ENCODE measurements at places on chromosomes 2 and 18.
A peak's percentile ranks its signal among the peaks of the same experiment; 100 is the strongest.

DNA sequence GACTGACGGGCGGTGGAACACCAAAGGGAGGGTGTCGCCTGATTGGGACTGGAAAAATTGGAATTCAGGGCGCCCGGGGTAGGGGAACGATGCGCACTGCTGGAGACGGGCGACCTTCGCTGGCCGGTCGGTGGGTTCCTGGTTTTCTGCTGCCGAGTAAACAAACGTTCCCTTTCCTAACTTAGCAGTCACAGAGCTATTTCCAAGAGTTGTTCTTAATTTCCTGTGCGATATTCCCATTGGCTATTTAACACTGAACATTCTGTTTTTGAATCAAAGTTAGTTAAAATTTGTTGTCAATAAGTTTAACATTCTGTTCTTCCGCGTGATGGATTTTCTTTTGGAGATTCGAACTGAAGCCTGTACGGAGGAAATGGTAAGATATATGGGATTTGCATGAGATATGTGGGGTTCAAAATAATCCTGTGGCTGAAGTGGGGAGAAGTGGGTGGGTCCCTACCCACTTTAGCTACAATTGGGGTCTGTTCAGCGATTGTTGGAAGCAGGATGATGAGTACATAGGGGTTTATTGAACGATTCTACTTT lies 862 bp downstream of the C18orf54 start:
- no peak for DNase-seq

- no peak for DNase-seq
Observed at GRCh38 chr2:152626911-152627339, 90.3 kb downstream of the PRPF40A start.

- DNase-seq = no peak
Observed at GRCh38 chr18:45571195-45571594, 44.1 kb upstream of the SLC14A2 start.

GRCh38 chr2:95328358-95329125 lies 31.4 kb downstream of the KCNIP3 start:
- DNase-seq = no peak

DNA sequence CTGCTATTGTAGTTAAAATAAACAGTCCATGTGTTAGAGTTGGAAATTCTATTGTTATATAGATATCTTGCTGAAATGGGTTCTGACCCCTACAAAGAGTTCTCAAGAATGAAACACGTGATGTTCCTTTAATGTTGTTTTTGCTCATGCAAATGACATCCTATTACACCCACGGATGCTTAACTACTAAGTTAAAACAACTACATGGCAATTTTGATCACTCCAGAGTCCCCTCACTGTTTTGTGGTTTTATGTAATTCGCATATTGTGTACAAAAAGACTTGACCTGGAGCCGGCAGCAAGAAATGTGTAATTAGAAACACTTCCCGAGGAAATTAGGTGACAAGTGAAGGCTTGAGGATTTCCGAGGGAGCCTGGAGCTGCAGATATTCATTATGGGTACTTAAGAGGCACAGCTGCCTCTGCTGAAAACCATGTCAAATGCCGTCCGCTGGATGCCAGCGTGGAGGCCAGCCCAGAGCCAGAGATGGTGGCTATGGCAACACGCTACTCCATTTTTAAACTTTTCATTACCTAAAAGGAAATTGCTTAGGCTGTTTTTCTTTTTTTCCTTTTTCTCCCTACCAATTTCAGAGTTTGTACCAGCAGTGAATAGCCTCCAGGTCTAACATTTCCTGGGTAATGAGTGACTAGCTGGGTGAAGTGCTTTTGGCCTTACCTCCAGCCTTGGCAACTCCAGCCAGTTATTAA lies 21.0 kb upstream of the CABLES1 start:
- no peak for DNase-seq

DNA sequence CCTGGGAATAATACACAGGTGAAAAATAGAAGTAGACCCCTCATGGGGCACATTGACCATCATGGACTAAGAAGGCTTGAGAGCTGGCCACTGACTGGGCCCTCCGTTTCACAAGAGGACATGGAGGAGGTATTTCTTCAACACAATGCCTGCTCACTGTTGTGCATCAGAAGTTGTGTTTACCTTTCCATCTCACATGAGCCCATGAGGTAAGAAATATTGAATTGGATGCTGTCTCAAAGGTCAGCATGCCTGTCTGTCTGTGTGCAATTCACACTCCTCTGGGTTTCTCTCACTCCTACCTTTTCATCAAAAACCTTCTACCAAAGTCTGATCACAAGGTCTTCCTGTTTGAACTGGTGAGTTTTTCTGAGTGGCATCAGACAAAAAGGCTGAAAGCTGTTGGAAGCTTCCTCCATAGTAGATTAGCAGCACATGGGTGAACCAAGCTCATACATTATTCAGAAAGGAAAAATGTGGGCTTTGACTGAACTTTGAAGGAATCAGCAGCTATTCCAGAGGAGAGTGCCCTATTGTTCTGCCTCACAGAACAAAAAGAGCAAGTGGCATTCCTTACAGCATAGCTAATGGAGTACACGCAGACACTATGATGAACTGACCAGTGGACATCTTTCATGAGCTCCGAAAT lies 143.2 kb upstream of the RND3 start:
- DNase-seq = no peak

DNA sequence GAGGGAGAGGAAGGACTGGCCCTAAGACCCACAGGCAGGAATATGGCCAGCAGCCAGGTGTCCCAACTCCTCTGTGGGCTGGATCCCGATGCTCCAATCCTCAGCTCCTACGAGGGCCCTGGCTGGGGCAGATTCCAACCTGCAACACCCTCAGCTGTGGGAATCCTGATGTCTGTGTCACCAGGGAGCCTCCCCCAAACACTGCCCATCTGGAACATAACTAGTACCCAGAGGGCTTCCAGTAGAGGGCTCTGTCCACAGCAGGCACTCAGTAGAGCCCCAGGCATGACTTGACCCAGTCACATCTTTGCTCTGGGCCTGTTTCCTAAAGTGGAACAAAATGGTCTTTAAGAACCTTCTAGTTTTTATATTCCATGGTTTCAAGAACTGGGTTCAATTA lies 20.6 kb upstream of the LOXHD1 start:
- no peak for DNase-seq

GRCh38 chr2:212726403-212726802 lies 187.8 kb upstream of the ERBB4 start:
- no peak for DNase-seq

DNA sequence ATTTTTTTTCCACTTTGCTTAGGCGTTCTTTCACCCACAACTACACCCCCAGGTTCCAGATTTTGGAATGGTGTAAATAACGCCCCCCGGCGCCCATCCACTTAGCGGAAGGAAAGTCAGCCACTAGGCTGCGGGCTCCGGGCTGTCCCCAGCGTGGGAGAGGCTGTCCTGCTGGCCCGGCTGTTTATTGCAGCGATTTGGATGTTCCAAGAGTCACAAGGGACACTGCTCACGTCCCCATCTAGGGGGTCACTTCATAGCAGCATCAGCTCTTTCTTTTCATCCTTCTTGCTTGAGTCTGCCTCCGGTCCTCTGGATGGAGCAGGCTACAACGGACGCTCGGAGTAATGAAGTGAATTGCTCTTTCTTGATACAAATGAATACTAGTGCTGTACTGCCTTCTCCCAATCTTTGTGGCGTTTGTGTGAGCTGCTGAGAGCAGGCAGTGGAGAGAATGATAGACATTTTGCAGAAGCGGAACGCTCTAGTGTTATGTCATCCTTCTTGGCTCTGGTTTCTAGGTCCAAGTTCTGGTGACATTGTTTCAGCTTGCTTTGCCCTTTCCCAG lies 50.7 kb upstream of the PAIP2B start:
- DNase-seq = peak; percentile 53

DNA sequence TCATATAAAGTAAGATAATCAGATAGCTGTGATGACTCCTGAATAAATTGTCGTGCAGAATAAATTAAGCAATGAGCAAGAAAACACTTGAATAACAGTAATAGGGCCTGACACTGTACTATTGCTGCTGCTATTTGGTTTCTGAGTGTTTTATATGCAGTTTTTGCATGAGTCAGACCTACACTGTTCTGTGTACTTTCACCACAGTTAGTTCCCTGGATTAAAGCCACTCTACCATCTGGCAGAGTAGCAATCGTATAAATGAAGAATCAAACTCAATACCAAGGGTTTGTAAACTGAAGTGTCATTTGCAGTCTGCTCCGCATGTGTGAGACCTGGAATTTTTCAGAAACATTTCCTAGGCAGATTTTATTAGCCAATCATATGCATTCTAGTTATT lies 398.6 kb upstream of the CDH7 start:
- no peak for DNase-seq

DNA sequence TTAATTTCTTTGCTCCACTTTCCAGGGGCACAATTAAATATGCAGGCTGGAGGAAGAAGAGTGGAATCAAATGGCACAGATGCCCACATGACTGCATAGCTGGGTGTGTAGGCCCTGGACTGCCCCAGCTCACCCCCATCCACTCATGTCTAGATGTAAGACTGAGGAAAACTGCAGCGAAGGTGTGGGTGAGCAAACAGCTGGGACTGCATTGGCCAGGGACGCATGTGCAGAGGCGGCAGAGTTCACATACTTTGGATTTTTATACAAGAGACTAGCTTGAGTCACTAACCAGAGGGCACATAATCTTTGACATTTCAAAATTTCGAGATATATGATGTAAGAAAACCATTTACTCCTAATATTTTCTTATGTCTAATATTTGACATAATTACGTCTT lies 60.1 kb downstream of the SPIRE1 start:
- DNase-seq = no peak

- DNase-seq = no peak
Observed at GRCh38 chr2:27921880-27922547, 31.5 kb downstream of the BABAM2 start.
